Pons (tissue), 1 donor: ENCODE measurements at places on chromosomes 7 and 10.

GRCh38 chr10:78619115-78619851 lies 449.5 kb upstream of the ZMIZ1 start:
- DNase-seq = no peak

- DNase-seq = no peak
Observed at GRCh38 chr7:133419041-133419440, 166.2 kb downstream of the EXOC4 start.

DNA sequence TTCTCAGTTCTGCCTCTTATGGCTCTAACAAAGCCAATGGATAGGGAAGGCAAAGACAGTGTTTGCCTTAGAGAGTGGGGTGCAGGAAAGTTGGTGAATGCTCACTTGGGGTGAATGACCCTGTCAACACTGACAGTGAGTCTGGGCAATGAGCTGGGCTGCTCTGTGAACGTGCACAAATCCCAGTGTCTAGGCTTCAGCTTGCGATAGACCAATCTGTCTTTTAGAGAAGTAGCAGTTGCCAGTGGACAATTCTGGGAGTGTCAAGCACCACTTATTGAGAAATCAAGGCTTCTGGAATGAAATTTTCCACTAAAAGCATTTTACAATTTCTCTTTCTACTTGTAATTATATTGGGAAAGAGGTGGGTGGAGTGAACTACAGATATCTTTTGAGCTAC lies 141.4 kb downstream of the HERPUD2 start:
- DNase-seq = no peak

DNA sequence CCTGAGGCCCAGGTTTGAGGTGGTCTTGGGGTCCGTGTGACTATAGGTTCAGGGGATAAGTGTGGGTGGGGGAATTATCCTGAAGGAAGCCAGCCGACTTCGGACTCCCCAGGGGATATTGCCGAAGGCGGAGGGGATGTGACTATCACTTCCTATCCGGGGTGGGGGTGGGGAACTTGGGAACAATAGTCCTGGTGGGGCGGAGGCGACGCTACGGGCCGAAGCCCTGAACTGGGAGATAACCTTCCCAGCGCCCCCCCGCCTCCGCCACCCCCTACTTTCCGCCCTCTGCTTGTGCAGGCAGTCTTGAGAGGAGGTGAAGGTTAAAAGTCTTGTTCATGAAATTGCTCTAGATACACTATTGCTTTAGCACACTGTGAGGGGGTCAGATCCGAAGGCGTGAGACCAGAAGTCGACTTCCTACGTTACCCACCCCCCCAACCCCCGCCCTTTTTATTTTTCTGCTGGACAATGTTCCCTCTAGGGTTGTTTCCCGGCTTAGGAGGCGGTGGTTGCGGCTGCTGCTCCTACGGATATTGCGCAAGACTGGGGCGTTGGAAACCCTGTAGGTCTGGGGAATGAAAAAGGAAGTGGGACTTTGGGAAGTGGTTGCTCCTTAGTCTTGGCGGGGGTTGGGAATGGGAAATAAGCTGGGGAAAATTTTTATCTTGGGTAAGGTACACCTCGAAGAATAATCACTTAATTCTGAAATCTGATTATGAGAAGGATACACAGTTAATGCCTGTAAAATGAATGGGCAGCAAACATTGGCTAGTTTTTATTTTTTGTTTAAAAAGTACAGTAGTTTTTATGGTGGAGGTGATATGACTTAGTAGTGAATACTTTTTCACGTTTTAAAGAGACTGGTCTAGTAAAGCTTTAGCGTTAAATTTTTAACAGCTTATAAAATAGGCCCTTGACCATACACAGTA lies 1.5 kb downstream of the PTPN12 start:
- DNase-seq = peak; percentile 62

- DNase-seq = peak; percentile 5
Observed at GRCh38 chr7:97971120-97971989, 18.6 kb downstream of the OCM2 start.
